ENCODE measurements at places on chromosomes 11 and 22.
A peak's percentile ranks its signal among the peaks of the same experiment; 100 is the strongest.

DNA sequence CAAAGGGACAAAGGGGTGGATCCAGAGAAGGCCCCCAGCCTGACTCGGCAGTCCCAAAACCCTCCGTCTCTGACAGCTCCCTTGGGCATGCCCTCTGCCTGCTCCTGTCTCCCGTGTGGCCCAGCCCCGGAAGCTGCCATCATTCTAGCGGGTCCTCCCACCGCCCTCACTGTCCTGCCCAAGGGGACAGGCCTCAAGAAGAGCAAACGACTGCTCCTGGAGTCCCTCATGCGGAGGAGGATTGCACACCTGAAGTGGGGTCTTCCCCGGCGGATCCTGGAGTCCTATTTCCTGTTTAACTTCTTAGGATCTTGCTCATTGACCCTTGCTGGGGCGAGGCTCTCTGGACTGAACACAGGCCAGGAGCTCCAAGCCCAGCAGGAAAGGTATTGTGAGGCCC, 2.6 kb upstream of the MEI1 start:
- DNase-seq, result no peak

- DNase-seq, result no peak
Observed at GRCh38 chr11:96185220-96185768, 157.7 kb downstream of the MAML2 start.

- DNase-seq, result peak; percentile 3
Observed at GRCh38 chr11:83711106-83711527, 424.9 kb upstream of the CCDC90B start.

DNA sequence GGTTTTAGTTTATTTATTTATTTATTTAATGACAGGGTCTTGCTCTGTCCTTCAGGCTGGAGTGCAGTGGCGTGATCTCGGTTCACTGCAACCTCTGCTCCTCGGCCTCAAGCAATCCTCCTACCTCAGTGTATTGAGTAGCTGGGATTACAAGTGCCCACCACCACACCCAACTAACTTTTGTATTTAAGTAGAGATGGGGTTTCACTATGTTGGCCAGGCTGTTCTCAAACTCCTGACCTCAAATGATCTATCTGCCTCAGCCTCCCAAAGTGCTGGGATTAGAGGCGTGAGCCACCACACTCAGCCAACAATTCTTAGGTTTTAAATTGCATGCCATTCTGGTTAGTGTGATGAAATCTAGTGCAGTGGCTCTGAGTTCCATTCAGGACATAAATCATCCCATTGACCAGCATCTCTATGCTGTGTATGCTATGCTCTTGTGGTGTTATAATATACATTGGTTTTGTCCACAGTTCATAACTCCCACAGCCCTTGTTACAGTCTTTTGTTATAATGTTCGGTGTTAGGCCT, 28.5 kb downstream of the ZNF280B start:
- no peak for DNase-seq

DNA sequence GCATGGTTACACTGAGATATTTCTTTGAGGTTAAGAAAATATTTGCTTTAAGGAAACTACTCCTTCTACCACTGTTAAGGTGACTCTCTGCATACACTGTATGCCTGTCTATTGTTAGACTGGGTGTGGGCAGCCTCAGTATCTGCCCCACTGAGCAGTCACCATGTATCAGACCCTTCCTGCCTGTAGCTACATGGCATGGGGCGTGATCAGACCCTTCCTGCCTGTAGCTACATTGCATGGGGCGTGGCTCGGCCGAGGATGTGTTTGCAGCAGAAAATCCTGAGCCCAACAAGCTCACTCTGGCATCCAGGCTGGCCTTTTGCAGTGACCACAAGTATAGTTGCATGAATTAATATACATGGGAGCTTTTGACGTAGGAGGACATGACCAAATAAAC, 669.4 kb downstream of the OPCML start:
- no peak for DNase-seq

DNA sequence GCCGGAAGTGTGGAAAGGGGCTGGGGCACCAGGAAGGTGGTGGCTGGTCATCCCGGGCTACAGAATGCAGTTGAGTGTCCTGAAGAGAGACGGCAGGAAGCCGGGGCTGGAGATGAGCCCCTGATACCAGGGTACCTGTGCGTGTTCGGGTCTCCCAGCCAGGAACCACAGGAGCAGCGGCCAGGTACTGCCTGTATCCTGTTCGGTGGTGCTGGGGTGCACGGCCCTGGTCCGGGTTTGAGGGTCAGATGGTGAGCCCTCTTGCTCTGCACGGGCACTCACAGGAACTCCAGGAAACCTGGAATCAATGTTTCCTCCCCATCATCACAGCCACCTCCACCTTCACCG, 253.1 kb upstream of the B3GAT1 start:
- DNase-seq, result no peak

DNA sequence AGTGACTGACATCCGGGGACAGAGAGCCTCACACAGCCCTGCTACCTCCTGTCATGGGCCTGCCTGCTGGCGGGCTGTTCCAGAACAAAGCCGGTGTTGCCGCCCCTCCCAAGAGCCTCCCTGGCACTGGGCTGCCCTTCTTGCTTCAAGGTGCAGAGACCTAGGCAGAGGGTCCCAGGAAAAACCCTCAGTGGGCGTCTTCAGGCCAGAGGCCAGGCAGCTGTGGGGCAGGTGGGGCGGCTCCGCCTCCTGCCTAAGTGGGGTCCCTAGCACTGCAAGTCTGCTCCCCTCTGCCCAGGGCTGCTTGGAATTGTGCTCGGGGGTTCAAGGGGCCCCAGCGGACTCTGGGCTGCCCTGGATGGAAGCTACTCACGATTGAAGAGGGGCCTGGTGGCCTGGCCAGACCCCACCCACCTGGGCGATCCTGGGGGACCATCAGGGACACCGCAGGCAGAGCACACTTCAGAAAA, 20.4 kb upstream of the GNB1L start:
- no peak for DNase-seq

DNA sequence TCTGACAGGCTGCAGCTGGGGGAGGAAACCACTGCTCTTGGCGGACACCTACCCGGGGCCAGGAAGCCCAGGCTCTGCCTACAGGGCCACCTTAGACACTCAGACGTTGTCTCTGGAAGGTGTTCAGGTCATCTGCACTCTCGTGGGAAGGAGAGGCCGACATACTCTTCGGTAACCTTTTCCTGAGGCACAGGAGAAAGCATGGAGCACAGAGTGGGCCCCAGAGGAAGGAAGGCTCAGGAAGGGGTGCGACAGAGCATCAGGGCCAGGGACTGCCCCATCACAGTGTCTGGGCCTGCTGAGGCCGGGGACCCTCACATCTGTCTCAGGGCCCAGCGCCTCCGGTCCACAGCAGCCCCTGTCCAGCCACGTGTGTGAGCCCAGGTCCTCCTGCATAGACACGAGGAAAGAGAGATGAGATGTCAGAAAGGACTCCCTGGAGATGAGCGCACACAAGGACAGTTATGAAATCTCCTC, 18.2 kb upstream of the TUB start:
- no peak for DNase-seq

- DNase-seq, result no peak
Observed at GRCh38 chr22:45866126-45866645, 110.8 kb downstream of the WNT7B start.

- peak; percentile 19 for DNase-seq
Observed at GRCh38 chr11:69598147-69598546, 42.8 kb upstream of the CCND1 start.

Measured in RKO (cell line).